ENCODE measurements at places on chromosomes 6 and 20.

DNA sequence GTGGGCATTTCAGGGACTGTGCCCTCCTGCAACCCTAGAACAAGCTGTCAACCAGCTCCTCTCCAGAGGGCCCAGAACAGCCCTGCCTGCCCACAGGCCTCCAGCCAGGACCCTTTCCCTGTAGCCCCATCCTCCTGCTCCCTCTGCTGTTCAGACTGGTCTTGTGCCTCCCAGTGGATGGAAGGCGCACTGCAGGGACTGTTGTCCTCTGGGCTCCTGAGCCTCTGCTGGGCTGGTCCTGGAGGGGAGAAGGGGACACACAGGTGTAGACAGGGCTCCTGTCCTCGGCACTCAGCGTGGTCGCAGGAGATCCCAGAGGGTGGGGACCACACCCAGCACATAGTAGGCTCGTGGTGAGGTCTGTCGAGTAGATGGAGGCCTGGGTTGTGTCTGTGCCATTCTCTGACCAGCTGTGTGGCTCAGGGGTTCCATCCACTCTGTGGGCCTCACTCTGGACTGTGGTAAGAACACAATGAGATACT, 11.5 kb downstream of the ITPR3 start:
- DNase-seq: no peak

DNA sequence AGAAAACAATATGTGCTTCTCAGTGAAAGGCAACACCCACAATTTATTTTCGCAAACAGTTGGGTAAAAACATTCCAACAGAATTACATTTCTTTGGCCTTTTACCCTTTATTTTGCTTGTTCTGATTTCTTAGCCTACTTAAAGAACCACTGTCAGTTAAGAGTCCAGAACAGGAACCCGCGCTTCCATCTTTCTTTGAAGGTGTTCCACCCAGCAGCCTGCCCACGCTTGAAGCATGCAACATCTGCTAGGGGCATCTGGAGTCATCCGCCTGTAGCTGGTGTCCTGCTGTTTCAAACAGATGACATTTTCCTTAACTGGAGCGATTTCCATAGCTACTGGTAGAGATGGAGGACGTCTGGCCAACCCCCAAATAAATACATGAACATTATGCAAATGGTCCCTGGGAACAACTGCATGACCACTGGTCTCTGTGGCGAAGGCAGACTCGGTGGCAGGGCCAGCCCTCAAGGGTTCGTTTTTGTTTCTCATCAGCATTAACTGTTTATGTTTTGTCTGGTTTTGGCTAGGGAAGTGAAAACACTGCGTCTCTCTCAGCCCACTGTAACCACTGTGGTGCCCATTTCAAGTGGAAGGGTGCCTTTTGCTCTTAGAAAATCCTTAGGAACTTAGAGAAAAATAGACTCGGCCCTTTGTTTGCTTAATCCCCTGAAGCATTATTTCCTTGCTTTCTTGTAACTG, 51.6 kb downstream of the LAMA4 start:
- no peak for DNase-seq

DNA sequence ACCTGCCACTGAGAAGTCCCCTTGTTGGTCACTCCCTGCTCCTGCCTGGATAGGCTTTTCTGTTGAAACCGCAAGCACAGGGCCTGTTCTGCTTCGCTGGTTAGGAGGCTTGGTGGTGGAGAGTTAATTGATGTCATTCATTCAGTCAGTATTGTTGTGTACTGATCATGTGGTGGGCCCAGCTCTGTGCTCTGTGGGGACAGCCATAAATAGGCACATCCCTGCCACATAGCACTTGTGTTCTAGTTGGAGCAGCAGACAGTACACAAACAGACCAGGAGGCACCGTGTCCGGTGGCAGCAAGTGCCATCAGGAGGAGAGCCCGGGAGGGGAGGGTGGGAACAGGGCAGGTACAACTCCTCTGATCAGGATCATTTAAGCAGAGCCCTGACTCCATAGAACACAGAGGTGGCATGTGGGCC, 155.2 kb upstream of the INSM1 start:
- DNase-seq: no peak

GRCh38 chr6:90538278-90539046, 48.4 kb downstream of the MAP3K7 start:
- DNase-seq: no peak

DNA sequence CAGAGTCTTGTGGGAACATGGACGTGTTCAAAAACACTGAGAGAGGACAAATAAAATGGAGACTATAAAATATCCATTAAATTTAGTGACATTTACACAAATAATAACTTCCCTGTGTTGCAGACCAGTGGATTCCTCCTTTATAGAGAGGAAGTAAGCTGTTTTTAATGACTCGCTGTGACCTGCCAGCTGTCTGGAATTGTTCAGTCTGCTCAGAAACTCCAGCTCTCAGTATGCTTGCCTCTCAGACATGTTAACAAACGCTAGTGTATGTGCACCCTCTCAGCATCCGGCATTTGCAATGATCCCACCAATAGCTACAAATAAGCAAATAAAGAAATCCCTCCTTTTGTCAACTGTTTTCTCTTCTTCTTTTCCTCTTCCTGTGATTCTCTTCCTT, 158.0 kb upstream of the TCF21 start:
- DNase-seq: no peak

GRCh38 chr6:125507987-125508655, 206.4 kb upstream of the HDDC2 start:
- DNase-seq: no peak

DNA sequence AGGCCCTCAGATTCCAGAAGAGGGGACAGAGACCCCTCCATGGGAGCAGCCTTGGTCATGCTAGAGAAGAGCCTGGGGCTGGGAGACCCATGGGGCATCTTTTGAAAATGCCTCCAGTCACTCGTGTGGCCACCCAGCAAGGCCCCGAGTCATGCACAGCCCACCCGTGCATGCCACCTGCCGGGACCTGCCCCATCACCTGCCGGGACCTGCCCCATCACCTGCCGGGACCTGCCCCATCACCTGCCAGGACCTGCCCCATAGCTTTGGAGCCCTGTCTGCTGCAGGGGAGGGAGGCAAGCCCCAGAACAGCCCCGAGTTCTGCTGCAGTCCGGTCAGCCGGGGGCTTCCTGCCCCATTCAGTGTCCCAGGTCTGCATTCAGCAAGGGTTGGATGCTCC, 37.5 kb upstream of the SLCO4A1 start:
- DNase-seq: no peak

DNA sequence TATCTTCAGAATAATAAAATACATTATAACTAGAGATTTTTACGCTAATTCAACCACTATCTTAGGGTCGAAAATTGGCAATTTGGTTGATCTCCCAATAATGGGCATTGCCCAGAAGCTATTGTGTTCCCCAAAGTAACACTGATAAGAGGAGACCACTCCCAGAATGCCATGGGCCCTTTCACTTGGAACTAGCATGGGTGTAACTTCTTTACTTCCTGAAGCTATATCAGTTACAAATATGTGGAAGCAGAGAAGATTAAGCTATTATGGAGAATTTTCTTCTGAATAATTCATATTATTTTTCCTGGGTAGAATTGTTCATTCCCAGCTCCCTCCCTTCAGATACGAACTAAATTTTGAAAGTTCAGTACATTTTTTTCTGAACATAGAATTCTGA, 48.2 kb upstream of the JAG1 start:
- DNase-seq: no peak

GRCh38 chr20:2914160-2914559, 40.9 kb downstream of the PTPRA start:
- no peak for DNase-seq

GRCh38 chr6:154529957-154530356, 19.5 kb upstream of the CNKSR3 start:
- DNase-seq: no peak

DNA sequence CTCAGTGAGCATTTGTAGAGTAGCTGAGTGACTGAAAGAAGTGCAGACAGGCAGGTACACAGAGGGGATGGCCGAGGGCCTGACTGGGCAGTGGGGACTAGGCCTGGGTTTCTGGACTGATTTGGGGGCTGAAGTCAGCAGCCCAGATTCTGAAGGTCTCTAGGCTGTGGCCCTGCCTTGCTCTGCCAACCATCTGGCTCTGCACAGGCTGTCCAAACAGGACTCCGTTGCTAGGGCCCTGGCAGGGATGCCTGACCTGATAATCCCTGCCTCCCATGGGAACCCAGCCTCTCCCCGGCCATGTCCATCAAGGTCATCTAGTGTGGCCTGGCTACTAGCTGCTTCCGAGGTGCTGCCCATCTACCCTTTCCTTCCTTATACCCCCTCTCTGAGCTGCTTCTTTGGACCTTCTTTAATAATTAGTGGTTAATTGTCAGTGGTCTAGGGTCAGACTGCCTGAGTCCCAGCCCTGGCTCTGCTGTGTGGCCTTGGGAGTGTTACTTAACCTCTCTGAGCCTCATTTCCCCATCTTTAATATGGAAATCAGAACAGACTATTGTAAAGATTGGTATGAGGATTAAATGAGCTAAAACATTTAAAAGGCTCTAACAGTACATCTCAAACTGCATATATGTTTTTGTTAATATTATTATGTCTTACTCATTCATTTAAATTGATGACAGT, 137.9 kb downstream of the VEGFA start:
- no peak for DNase-seq
